ENCODE measurements at places on chromosomes 12 and 14. TPM values are rescaled to one million over a fixed set of nuclear protein-coding genes. Genes with fewer than 3 reads are reported as not detected.

PTPRQ gene
- total RNA-seq: 0.01 TPM

MYO1H gene
- total RNA-seq: not detected

KLHDC1 gene
- total RNA-seq: 0.26 TPM

SPRYD4 gene
- 1.8 TPM for total RNA-seq

PGAM5 gene
- total RNA-seq: 56.8 TPM

MMP14 gene
- total RNA-seq: 0.55 TPM

LGMN gene
- 59.4 TPM for total RNA-seq

KITLG gene
- total RNA-seq: 11.1 TPM

PELI2 gene
- 1.0 TPM for total RNA-seq

HCAR1 gene
- total RNA-seq: not detected

TTC9 gene
- total RNA-seq: 3.0 TPM

SMIM41 gene
- not detected for total RNA-seq

UNC79 gene
- 0.01 TPM for total RNA-seq

JPH4 gene
- not detected for total RNA-seq

DAO gene
- total RNA-seq: not detected

GRIP1 gene
- 2.0 TPM for total RNA-seq

RTN1 gene
- total RNA-seq: not detected

MYF6 gene
- total RNA-seq: not detected

TEX22 gene
- 0.23 TPM for total RNA-seq

FAM222A gene
- total RNA-seq: 6.9 TPM

RDH12 gene
- total RNA-seq: not detected

CLEC9A gene
- not detected for total RNA-seq

GZMB gene
- total RNA-seq: not detected

LRFN5 gene
- not detected for total RNA-seq

OR6C2 gene
- total RNA-seq: not detected

COX8C gene
- not detected for total RNA-seq

SOX5 gene
- total RNA-seq: not detected

RFC5 gene
- total RNA-seq: 37.0 TPM

Measured in A549 treated with ZK216348 at 1 μM for 4 hours (cell line).